Mammary epithelial cell (primary cell): ENCODE measurements at places on chromosomes 7 and 10. TPM values are rescaled to one million over a fixed set of nuclear protein-coding genes. Genes with fewer than 3 reads are reported as not detected.

- DNase-seq = no peak
Measured at GRCh38 chr10:131844529-131845084, 56.2 kb upstream of the PPP2R2D start.

COL26A1 gene
- not detected for polyA plus RNA-seq

GRCh38 chr7:115009139-115009538 lies 87.2 kb downstream of the MDFIC start:
- DNase-seq = no peak

GRCh38 chr7:70607281-70607680 lies 524.7 kb upstream of the GALNT17 start:
- DNase-seq = peak; percentile 24

DNA sequence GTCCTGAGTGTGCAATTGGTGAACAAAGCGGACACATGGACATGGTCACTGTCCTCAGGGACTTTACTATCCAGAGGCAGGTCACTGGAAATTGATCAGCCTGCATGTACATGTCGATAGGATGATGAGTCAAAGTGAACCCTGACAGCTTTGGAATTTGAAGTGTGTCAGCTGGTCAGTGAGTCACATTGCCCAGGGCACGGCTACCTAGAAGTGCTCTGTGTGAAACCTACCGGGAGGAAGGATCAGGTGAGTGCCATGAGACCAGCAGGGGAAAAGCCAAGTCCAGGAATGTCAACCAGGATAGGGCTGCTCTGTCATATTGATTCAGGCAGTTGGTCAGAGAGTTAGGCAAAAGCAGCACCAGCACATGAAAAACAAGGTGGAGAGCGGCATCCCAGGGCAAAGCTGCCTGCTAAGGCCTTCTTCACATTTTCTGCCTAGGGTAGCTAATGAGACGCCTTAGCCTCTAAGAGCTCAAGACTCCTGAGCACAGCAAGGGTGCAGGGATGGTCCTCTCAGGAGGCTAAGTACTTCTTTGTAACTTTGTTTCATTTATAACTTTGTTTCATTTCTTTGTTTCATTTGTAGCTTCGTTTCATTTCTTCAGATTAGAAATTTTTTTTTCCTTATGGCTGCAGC lies 19.4 kb upstream of the PDCD4 start:
- DNase-seq = peak; percentile 99

FRAT1 gene
- polyA plus RNA-seq = 0.58 TPM

DNA sequence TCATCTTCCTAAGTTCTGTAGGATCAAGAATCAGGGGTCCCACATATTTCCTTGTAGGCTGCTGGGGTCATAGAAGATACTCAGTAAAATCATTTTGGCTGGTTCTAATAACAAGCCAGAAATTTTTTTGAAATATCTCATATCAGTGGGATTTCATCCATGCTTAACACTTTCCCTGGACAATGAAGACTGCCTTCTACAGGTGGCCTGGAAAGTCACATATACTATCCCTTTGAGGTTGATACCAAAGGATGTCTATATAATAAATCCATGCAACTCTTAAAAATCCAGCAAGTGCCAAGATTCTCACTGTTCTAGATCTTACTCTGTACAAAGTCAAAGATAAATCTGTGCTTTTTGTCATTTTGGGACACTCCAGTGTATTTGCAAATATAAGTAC lies 225.8 kb upstream of the NEBL start:
- DNase-seq = no peak

DNA sequence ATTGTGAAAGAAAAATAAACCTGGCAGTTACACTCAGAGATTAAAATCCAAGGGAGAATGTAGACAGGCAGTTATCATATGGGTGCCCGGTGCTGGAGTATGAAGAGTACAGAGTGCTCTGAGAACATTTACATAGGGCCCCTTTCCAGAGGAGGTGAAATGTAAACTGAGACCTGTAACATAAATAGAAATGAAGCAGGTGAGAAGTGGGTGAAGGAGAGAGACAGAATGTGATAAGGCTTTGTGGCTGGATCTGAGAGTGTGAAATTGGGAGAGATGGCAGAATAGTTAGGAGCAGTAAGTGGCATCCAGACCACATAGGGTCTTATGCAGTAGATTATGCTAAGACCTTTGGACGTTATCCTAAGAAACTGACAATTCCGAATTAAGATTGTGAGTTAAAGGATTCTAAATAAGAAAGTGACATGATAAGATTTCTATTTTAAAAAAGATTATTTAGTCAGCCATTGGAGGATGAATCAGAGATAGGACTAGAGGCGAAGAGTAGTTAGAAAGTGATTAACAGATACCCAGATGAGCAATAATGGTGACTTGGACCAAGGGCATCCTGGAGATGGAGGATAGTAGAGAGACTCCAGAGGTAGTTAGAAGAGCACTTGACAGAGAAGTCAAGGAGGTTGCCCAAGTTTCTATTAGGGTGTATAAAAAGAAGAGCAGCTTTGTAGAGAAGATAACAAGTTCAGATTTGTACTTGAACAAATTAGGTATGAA lies 36.7 kb downstream of the DNAH11 start:
- no peak for DNase-seq

DNA sequence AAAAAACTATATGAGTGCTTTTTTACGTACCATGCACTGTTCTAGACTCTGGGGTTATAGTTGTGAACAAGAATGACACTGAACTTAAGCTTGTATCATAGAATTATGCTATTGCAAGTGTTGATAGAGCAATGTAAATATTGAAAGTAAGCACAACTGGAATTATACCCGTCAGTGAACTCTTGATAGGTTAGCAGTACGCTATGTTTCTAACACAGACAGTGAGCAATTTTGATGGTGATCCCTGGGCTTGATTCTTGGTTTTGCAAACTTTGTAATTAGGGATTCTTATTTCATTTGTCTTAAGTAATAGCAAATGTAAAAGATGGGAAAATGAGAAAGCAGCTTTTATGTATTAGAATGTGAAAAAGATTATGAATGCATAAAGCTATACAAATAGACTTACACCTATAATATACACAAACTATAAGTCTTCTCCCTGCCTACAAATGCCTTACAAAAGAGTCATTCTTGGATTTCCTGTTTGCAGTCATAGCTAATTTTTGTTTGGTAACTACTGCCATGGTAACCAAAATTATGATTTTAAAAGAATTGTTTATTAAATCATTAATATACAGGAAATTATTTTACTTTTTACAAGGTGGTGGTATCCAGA lies 6.7 kb downstream of the TES start:
- no peak for DNase-seq

ZNF655 gene
- 39.6 TPM for polyA plus RNA-seq

- DNase-seq = no peak
Measured at GRCh38 chr10:79072994-79073645, 4.4 kb downstream of the ZMIZ1 start.

DNA sequence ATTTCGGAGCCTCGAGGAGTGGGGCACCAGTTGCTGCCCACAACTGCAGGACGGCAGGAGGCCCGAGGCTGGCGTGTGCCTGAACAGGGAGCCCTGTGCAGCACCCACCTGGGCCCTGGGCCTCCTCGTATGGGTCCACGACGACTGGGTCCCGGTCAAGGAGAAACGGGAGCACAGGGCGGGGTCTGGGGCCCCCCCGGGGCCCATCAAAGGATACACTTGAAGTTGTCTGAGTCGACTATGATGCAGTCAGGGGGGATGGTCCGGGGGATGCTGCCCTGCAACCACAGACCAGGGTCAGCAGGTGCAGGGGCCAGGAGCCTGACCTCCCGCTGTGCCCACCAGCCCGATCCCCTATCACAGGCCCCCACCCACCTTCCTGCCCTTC lies 28.5 kb upstream of the NKX6-2 start:
- no peak for DNase-seq

GRCh38 chr7:156515911-156516790 lies 124.4 kb upstream of the RNF32 start:
- no peak for DNase-seq

ACSL5 gene
- polyA plus RNA-seq = 0.23 TPM

GRCh38 chr7:80869106-80869784 lies 49.6 kb downstream of the SEMA3C start:
- no peak for DNase-seq

DNA sequence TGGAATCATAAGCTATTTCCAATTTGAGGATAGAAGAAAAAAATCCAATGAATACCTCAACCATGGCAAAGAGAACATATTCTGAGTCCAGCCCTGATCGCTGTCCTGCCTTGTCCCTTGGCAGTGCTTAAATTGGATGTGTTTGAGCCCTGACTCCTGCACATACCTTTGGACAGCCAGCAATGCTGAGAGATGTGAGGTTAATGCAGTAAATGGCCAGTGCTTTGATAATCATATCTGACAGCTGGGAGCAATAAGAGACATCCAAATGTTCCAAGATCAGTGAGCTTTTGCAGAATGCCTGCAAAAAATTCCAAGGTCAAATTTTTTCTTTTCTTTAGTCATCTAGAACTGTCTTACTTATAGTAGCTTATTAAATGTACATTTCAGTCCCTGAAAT lies 80.1 kb upstream of the LRRC17 start:
- no peak for DNase-seq

NACAD gene
- 0.18 TPM for polyA plus RNA-seq

DNA sequence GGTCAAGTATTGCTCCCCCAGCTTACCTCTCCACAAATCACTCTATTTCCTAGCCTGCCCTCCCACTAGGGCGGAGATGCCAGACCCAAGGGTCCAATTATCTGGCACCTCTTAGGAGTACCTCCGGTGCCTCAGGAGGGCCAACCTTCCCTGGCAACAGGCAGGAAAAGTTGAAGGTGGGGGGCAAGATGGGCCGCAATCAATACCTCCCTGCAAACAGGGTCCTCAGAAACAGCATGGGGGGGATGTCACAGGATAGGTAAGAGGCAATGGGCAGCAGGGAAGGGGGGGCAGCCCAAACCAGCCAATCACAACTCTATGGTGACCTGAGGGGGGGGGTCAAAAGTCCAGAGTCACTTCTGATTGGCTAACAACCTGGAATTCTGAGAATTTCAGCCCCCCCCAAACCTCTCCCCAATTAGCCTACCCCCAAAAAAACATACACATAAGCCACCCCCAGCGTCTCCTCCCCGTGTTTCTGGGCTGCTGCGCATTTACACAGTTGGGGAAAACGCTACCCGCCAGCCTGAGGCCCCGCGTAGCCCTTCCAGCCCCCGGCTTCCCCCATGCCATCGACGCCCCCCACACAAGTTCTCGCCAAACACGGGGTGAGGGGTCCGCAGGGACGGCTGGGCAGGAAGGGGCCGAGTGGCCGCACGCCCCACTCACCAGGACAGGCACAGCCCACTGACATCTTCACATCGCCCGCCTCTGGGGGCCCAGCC lies 589 bp downstream of the LDB1 start:
- peak; percentile 72 for DNase-seq

OPN1SW gene
- not detected for polyA plus RNA-seq

FAM221A gene
- polyA plus RNA-seq = 0.44 TPM

IFIT2 gene
- polyA plus RNA-seq = 0.41 TPM

DNA sequence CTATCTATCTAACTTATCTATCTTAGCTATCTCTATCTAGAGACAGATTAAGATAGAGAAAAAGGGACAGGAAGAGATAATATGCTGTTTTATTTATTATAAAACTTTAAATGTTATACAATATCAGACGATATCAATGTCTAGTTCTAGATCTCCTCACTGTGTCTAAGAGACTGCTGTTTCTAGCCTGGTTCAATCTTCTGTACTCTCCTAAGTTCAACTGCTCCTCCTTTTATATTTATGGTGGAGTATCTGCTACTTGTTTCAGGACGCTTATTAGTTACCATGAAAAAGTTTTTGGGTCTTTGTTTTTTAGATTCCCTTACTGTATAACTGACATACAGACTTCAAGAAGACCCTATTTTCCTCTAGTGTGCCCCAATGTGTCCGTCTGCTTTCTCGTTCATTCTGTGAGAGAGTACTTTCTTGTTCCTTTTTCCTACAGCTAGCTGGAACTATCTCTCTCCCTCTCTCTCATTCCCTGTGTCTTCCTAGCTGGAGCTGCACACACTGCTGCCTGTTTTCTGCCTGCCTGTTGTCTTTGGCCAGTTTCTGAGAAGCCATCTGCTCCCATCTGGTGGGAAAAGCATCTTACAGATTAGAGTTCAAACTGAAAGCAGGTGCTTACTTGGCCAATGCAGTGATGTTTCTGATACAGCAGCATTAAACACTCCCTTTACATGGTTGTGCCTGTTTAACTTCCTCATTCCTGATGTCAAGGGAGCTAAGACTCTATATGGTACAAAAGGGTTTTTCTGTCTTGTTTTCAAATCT lies 49.4 kb upstream of the ARL4A start:
- no peak for DNase-seq

ERV3-1 gene
- polyA plus RNA-seq = 1.4 TPM

DNA sequence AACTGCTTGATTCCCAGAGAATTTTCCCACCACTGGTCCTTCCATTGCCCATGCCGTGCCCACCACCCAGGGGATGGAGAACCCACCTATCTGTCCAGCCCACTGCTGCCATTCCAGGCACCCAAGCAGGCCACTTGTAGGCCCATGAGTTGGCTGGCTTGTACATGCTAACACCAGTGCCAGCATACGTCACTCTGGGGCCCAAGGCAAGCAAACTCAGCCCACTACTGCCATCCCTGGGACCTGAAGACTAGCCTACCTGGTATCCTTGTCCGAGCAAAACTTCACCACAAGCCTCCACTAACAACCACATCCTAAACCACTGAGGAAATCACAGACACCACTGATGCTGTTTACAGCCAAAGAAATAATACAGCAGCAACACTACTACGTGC lies 44.7 kb upstream of the CDK6 start:
- no peak for DNase-seq

DNA sequence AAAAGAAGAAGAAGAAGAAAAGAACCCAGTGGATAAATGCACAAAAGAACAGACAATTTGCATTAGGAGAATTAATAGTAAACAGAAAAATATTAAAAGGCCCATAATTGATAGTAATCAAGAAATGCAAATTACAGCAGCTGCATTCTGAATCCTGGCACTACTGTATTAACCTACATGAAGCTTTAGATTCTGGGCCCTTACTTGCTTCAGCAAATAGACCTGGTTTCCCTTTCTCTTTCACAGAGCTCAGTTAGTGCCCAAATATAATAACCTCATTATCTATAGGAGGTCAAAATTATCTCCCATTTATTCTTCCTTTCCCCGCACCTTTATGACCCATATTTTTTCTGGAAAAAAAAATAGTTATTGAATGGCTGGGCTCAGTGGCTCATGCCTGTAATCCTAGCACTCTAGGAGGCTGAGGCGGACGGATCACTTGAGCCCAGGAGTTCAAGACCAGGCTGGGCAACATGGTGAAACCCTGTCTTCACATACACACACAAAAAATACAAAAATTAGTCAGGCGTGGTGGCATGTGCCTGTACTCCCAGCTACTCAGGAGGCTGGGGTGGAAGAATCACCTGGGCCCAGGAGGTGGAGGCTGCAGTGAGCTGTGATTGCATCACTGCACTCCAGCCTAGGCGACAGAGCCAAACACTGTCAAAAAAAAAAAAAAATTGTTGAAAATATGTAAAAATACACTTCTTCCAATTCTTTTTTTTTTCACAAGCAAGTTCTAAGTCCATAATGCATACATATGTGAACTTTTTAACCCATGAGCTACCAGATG lies 36.0 kb upstream of the PIK3AP1 start:
- DNase-seq = no peak

- no peak for DNase-seq
Measured at GRCh38 chr10:1369197-1369596, 313.0 kb downstream of the WDR37 start.

DNA sequence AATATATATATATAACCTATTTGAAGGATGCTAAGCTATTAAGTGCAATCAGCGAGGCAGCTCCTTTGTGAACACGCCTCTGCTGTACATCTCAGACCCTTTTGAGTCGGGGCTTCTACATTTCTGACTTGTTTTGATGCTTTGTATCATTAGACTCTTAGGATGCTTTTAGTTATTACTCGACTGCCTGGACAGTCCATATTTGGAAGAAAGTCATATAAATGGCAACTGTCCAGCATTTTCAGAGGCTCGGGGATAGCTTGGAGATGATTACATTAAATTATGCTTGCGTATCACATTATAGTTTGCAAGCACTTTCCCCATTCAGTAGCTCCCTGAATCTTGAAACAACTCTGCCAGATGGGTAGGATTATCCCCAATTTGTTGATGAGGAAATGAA lies 257.9 kb downstream of the PTEN start:
- no peak for DNase-seq
